ENCODE measurements at places on chromosomes 1 and 21.

GRCh38 chr1:155598842-155599331 is 11.1 kb upstream of the MSTO1 start:
- DNase-seq = no peak

GRCh38 chr1:1024149-1024770 is 4.3 kb downstream of the AGRN start:
- DNase-seq = no peak

DNA sequence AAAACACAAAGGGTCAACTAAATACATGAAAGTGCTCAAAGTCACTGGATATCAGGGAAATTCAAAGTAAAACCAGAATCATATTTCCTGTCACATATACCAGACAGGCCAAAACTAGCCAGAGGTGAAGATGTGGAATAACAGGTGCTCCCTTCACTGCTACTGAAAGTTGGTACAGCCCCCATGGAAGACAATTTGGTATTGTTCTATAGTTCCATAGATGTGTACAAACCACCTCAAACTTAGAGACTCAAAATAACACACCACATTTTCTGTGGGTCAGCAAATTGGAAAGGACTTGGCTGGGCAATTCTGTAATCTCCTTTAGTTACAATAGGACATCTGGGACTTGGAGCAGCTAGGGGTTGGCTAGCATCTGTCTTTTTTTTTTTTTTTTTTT is 24.5 kb upstream of the SOAT1 start:
- no peak for DNase-seq

DNA sequence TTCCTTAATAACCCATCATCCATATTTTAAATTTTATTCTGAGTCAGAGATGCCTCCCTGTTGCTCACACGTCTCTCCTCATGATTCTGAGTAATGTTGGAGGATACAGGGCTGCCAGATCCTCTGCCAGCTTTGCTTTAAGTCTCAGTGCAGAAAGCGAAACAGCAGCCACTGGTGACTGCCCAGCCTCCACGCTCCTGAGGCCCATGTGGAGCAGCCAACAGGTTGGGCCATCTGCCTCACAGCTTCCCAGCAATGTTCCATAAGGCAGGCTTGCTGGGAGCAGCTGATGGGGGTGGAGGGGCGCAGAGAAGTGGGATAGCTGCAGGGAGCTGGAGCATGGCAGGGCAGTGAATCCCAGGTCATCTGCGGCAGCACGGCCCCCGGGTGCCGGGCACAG is 104.2 kb downstream of the IGSF21 start:
- no peak for DNase-seq

DNA sequence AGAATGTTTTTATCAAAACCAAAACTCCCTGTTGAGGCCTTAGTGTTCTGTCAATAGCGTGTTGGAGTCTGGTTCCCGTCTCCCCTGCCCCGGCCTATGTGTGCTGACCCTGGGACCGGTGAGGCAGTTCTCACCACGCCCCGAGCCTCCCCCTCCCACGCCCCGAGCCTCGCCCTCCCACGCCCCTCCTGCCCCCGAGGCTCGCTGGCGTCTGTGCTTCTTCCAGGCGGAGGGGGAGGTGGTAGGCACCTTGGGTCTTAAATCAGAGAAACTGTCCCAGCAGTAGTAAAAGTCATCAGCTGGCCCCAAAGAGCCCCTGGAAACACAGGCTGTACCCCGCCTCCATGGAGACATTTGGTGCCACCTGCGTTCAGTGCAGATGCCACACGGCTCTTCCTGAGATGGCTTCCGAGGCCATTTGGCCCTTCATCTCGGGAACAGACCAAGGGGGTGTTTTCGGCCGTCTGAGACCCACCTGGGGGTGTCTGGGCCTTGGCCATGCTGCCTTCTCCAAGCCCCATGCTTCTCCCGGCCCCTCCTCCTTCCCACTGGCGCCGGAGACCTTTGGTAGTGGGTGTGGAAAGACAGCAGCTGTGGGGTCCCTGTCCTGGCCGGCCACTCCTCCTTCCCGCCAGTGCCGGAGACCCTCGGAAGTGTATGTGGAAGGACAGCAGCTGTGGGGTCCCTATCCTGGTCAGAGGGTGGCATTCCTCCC is 44.7 kb downstream of the SKI start:
- DNase-seq = no peak

- no peak for DNase-seq
Measured at GRCh38 chr1:94032637-94033036, 88.3 kb downstream of the ABCA4 start.

GRCh38 chr1:89611721-89612120 is 21.2 kb upstream of the LRRC8C start:
- DNase-seq = no peak

GRCh38 chr21:45454060-45454925 is 49.3 kb downstream of the COL18A1 start:
- DNase-seq = no peak

GRCh38 chr1:173411835-173412742 is 65.0 kb upstream of the PRDX6 start:
- no peak for DNase-seq

DNA sequence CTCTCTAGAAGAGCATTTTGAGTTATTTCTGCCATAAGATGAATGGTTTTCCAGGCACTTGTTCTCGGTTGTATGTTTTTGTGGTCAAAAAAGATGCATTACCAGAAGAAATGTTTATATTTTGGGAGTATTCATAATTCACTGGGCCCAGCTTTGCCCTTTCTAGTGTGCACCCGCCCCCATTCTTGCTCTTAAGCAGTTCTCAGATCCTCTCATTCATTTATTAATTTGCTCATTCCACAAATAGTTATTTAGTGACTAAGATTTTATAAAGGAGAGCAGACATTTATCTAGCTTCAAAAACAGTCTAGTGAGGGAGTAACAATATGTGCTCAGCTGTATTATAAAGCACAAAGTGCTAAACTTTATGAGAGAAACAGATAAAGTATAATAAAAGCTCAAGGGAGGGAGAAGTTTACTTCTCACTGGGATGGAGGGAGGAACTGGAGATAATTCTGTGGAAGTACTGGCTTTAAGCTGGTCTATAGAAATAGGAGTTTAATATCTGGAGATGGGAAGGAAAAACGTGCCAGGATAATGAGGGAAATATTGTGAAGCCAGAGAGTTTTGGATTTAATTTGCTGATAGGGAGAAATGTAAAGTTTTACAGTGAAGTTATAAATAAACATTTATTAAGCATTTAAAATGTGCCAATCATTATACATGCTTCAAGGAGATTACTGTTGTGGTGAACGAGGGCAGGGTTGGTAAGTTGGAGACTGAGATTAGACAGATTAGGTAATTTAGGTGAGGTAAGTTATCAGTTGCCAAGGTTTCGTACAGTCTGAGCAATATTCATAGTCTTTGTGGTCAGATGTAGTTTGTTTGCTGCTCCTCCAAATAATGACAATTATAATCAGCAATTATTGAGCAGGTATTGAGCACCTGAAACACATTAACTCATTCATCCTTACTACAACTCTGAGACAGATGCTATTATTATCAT is 9.1 kb upstream of the MACF1 start:
- no peak for DNase-seq
